ENCODE measurements at places on chromosomes 1 and 21.

DNA sequence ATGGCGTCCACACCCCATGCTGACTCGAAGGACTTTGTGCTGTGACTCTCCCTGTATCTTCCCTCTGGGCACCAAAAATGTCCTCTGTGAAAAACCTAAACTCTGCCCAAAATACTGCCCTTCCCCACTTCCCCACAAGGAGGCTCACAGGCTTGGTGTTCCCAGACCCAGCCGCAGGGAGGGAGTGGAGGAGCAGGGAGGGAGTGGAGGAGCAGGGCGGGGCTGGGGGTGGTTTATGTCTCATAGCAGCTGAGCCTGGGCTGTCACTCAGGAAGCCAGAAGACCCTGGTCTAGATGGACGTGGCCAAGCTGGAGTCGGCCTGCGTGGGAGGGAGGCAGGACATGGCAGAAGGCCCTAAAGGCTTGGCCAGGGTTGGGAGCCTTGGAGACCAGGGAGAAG, 461.7 kb downstream of the PTPRU start:
- no peak for DNase-seq

DNA sequence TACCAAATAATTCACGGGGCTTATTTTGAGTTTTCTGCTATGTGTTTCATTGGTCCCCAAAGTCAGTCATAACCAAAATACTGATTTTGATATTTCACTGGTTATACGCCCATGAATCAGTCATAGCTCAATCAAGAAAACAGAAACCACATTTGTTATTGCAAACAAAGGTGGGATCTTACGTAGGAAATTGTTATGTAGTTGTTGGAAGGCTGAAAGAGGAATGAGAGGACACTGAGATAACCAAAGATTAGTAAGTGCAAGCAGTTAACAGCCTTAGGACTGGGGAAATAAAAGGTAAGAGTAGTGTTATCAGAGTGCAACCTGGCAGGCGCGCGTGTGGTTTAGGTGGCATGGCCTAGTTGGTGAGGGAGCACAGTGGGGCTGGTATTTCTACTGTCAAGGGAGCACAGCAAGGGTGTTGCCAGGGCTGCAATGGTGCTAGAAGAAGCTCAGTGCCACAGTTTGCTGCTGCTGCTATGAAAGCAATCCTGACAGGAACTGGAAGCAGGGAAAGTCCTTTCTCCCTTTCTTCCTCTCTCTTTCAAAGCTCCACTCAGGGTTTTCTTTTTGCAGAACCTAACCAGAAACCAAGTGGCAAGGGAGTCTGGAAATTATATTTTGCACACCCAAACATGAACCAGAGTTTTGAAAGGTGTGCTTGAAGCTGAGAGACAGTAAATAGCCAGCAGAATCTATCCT, 33.7 kb downstream of the RTCA start:
- no peak for DNase-seq

GRCh38 chr1:40450495-40451237, 390 bp downstream of the ZFP69B start:
- peak; percentile 26 for DNase-seq

DNA sequence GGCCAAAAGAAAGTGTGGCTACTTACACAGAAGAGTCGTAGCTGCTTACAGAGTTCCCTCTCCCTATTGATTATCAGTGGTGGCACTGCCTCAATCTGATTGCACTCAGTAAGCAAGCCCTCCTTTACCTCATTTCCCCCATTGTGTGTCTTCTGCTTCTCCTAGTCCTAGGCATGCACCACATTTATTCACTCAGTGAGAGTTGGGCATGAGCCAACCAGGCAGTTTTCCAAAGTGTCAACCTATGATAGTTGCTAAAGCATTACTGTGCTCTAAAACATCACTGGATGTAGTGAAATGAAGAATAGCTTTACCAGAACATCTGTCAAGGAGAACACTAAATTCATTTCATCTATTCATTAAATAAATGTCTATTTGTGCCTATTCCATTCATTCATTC, 19.3 kb downstream of the GJA5 start:
- DNase-seq = no peak

- no peak for DNase-seq
These were observed 50.9 kb downstream of the DHX9 start for GRCh38 chr1:182889997-182890396.

DNA sequence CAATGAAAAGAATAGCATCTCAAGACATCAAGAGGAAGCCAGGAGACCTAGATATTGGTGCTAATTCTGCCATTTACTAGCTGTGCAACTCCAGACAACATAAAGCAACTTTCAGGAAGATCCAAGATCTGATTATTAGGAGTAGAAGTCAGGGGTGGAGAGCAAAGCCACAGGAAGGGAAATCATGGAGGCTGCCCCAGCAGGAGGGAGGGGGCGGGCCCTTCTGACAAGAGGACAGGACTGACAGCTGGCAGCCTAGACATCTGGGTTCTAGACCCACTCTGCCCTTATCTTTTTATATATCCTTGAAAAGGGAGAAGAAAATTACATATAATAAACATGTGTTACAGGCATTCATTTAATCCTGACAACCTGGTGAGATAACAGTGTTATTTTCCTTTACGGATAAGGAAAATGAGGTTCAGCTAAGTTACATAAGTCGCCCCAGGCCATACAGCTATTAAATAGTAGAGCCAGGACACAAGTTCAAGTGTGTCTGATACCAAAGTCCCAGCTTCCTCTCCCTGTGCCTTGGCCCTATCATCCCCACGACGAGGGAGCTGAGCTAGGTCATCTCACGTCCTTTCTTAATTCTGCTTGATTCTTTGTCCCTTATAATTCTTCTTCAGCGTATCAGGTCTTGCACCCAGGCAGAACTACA, 46.6 kb downstream of the ARHGEF11 start:
- DNase-seq = no peak

DNA sequence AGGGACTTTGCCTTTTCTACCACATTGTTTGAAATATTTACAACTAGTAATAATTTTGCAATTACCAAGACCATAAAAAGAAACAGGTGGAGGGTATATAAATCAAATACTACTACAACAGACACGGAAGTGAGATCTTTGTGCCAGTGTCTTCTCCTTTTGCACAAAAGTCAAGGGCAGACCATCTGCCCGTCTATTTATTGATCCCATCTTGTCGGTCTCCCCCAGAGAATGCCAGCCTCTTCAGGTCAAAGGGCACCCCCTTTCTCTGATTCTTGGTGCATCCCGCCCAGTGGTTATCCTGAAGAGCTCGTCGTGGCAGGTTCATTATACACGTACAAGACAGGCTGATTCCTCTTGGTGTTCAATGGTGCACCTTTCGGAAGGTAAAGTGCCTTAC, 4.8 kb upstream of the PDE9A start:
- DNase-seq = no peak

DNA sequence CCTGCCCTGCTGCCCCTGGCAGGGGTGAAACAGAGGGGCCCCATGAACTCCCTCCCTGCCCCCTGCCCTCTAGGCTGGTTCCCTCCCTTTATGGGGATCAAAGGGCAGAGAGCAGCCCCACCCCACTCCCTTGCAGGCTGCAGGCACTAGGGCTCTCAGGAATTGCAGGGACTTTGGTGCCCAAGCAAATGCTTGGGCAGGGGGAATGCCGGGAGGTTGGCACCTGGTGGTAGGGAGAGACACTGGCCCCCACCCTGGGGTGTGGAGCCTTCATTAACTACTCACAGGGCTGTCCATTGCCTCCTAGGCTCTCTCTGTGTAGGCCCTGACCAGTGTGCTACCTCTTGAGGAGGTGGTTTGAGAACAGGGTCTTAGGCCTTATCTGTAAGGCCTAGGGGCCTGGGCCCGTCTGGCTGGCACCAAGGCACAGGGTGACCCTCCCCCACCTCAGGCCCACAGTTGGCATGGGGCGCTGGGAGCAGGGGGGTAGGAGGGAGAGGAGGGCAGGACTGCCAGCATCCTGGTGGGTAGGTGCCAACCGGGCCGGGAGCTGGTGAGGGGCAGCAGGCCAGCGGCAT, 4.7 kb downstream of the ZBTB7B start:
- DNase-seq = no peak

- DNase-seq = no peak
These were observed 17.9 kb downstream of the ELK4 start for GRCh38 chr1:205613854-205614412.

- DNase-seq = no peak
These were observed 11.5 kb downstream of the SH3BGRL3 start for GRCh38 chr1:26291433-26291832.

- no peak for DNase-seq
These were observed 4.7 kb upstream of the ABCG1 start for GRCh38 chr21:42214081-42214750.

All from GM18507 (cell line).